Brain (organoid and tissue), 16 donors: ENCODE measurements at places on chromosomes 13 and 19. TPM values are rescaled to one million over a fixed set of nuclear protein-coding genes. Genes with fewer than 3 reads are reported as not detected.

CALM3 gene
- polyA plus RNA-seq, result 789 TPM

ABHD8 gene
- 45.7 TPM for polyA plus RNA-seq

CLDND2 gene
- polyA plus RNA-seq, result 1.6 TPM

GRCh38 chr19:57620673-57621348 lies 6.8 kb downstream of the ZNF134 start:
- no peak for DNase-seq

DNA sequence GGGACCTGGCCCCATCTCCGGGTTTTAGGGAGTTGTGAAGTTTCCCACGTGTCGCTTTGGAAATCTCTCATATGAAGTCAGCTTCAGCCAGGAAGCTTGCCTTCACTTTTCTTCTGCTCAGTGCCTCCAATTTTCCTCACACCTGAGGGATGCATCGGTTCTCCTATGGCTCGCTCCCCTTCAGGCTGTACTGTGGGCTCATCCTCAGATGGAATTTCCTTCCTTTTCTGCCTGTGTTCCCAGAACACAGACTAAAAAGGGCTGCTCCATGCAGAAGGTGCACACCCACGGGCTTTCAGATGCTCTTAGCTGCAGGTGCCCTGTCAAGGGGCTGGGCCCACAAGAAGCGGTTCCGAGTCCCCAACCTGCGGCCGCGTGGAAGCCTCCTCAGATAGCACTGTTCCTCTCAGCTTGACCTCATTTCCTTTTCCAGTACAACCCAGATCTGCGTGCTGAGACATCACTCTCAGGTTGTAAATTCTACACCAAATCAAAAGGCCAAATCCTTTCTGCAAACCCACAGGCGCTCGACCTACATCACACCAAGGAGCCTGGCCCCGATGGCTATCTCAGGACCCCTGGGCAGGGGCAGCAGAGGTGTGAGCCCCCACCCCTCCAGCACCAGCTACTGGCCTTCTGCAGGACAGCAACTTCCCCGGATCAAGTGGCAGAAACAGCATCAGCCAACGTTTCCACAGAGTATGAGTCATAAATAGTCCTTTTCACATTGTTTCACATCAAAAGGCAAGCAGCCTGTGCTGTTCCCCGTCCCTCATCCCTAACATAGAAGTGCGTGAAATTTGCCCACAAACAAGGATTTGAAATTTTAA lies 275.9 kb downstream of the ZNF536 start:
- no peak for DNase-seq
